Thymus (tissue), 14 donors: ENCODE measurements at places on chromosomes 1 and 21.

- no peak for DNase-seq
Measured at GRCh38 chr1:101101360-101101759, 75.8 kb upstream of the DPH5 start.

GRCh38 chr1:205933671-205934618, 9.3 kb downstream of the SLC26A9 start:
- no peak for DNase-seq

DNA sequence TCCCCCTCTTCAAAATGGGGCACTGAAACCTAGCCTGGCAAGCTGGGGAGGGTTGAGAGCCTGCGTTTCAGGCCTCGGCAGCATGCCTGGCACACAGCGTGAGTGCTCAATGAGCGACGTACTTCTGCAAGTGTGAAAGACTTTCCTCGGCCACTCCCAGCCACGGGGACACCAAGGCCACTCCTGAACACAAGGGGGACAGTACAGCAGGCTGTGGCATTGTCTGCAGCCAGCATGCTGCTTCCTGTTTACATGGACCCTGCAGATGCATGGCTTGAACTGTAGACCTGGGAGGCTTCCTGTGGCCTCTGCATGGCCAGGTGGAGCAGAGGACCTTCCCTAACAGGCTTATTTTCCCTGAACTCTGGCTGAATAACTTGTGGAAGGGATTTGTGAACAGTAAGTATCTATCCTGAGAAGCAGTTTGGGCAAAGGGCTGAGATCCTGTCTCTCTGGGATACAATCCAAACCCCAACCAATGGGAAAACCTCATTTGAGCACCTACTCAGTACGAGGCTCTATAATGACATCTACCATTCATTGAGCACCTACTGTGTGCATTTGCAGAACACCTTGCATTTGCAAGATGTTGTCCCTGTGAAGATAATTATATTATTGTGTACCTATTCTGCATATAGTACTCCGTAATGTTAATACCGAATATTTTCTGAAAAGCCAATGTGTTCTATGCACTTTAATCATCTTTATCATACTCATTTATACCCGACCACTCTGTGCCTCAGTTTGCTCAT, 9.9 kb upstream of the HSPG2 start:
- no peak for DNase-seq

- no peak for DNase-seq
Measured at GRCh38 chr1:41647221-41648135, 163.0 kb upstream of the EDN2 start.

GRCh38 chr1:202210385-202210784, 16.8 kb downstream of the LGR6 start:
- DNase-seq, result no peak

GRCh38 chr1:22494144-22494543, 42.5 kb downstream of the ZBTB40 start:
- DNase-seq, result no peak

- DNase-seq, result no peak
Measured at GRCh38 chr1:30770150-30770549, 12.6 kb upstream of the LAPTM5 start.

- no peak for DNase-seq
Measured at GRCh38 chr1:54857746-54858561, 29.0 kb downstream of the DHCR24 start.
